Ascending aorta (tissue), 2 donors: ENCODE measurements at places on chromosomes 7 and 10.
A peak's percentile ranks its signal among the peaks of the same experiment; 100 is the strongest.

GRCh38 chr7:140084972-140085371, 22.2 kb upstream of the PARP12 start:
- DNase-seq = no peak
- H3K4me1 ChIP-seq = no peaks in the 10 kb centered on the region
- H3K27ac ChIP-seq = no peak overlapping the region
- no peaks in the 10 kb centered on the region for H3K27me3 ChIP-seq
- H3K36me3 ChIP-seq = no peaks in the 10 kb centered on the region
- no peak overlapping the region for H3K4me3 ChIP-seq

DNA sequence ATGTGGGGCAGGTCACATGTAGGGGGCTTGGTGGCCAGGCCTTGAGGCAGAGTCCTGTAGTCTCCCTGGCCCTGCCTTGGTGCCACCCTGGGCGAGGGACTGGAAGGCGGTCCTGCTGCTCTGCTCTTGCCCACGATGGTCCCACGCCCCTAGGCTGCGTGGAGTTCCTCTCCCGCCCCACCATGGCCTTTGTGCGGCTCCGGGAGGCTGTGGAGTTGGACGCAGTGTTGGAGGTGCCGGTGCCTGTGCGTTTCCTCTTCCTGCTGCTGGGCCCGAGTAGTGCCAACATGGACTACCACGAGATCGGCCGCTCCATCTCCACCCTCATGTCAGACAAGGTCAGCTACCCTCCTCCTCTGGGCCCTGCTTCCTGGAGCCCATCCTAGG, 10.0 kb downstream of the FASTK start:
- no peak overlapping the region for H3K27ac ChIP-seq
- no peak overlapping the region for H3K4me3 ChIP-seq
- H3K4me1 ChIP-seq = no peaks in the 10 kb centered on the region
- no peak for DNase-seq

DNA sequence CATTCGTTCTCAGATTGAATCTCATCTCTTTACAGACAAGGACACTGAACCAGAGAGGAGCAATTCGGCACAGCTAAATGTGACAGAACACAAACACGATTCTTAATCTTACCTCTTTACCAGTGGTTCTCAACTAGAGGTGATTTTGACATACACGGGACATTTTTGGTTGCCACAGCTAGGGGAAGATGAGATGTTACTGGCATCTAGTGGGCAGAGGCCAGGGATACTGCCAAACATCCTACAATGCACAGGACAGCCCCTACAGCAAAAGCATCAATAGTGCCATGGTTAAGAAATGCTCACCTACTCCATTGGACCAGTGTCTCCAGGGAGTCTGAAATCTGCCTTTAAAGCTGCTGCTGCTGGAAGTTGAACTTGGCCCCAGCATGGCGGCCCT, 27.3 kb downstream of the PDE1C start:
- no peaks in the 10 kb centered on the region for H3K36me3 ChIP-seq
- no peaks in the 10 kb centered on the region for H3K27me3 ChIP-seq
- no peaks in the 10 kb centered on the region for H3K4me1 ChIP-seq
- H3K4me3 ChIP-seq = no peak overlapping the region
- H3K27ac ChIP-seq = no peak overlapping the region

- H3K36me3 ChIP-seq = no peaks in the 10 kb centered on the region
- H3K4me3 ChIP-seq = no peak overlapping the region
These were observed 9.2 kb downstream of the MAT1A start for GRCh38 chr10:80280071-80280800.

DNA sequence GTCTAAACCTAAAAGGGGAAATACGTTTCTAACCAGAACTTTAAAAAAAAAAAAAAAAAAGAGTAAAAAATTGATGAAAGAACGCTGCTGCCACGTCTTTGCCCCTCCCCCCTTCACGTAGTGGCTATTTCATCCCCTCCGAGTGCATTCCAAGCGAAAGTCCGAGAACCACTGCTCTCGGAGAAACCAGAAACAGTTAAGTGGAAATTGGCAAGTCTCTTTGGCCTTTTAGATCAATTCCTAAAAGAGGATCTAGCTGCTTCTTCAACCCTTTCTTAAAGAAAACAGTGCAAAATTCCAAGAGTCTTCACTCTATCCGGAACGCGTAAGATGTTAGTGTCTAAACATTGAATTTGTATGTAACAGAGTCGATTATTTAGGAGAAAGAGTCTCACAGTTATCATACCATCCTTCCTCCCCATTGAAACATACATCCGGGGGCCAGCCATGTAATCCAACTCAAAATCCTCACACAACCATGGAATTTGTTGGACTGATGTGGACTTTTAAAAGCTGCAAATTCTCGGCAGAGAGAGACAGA, 1.1 kb downstream of the P4HA1 start:
- DNase-seq = peak; percentile 83
- no peaks in the 10 kb centered on the region for H3K36me3 ChIP-seq
- H3K27me3 ChIP-seq = no peaks in the 10 kb centered on the region
